ENCODE measurements at places on chromosomes 16 and 17.

- DNase-seq, result no peak
These were observed 34.4 kb downstream of the SLC7A5 start for GRCh38 chr16:87834668-87835473.

DNA sequence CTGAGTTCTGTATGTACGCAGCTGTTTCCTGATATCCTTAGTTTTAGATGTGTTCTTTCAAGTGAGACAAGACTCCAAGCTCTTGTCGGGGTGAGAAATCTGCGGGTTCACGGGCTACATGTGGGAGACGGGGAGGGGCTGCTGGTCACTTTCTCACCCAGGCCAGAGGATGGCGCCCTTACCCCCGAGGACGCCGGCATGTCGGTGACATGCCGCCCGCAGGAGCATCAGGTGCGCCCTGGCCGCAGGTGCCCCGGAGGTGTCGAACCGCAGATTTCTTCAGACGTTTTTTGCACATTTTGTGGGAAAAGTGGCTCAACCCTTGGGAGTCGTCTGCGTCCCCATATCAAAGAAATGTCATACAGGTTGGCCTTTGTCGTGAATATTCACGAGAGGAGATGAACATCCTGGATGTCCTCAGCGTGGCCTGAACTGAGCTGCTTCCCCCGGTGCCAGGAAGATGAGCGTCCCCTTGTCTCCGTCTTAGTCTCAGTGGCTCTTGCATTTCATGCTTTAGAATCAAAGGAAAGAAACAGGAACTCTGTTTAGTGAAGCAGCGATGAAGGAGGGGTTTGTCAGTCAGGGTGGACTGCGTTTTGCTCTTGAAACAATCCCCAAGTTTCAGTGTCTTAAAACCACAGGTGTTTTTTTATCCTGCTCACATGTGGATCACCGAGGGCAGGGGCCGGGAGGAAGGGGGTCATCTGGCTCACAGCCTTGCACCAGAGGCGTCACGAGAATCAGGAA is 75.4 kb upstream of the ZNF750 start:
- DNase-seq, result no peak

- DNase-seq, result no peak
These were observed 28.3 kb downstream of the C16orf95 start for GRCh38 chr16:87288753-87289362.

- DNase-seq, result no peak
These were observed 54.1 kb downstream of the RMI2 start for GRCh38 chr16:11399261-11399831.

- DNase-seq, result no peak
These were observed 3.3 kb downstream of the CLDN7 start for GRCh38 chr17:7258731-7259554.

DNA sequence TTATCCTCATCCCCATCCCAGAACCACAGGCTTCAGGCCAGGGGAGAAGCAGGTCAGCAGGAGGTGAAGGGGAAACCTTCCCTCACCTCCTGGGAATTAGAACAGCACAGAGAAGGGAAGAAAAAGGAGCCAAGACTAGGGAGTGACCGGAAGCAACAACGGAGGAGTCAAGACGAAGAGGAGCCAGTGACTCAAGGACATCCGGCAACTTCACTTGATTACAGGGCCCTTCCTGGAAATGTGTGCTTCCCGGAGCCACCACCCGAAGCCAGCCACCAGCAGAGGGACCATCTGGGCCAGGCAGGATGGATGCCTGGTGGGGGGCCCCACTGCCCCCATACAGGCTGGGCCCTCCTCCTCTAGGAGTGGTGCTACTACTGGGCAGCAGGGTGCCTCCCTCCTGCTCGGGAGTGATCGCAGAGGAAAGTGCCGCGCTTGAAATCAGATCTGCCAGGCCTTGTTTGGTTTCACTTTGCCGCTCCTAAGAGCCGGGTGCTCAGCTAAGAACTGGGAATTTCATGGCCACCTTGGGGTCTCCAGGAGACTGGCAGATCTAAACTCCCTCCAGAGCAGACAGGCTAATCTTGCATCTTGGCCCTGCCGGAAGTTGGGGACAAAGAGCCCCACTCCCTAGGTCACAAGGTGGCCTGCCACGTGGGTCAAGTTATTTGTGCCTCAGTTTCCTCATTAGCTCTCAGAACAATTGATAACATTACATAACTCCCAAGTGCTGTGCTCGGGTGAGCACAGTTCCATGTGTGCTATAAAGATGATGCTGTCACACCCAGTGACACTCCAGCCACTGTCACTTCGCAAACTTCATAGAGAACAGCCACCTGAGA is 6.6 kb downstream of the CDC42EP4 start:
- peak; percentile 35 for DNase-seq

- no peak for DNase-seq
These were observed 52.4 kb upstream of the HSBP1 start for GRCh38 chr16:83755391-83755790.

DNA sequence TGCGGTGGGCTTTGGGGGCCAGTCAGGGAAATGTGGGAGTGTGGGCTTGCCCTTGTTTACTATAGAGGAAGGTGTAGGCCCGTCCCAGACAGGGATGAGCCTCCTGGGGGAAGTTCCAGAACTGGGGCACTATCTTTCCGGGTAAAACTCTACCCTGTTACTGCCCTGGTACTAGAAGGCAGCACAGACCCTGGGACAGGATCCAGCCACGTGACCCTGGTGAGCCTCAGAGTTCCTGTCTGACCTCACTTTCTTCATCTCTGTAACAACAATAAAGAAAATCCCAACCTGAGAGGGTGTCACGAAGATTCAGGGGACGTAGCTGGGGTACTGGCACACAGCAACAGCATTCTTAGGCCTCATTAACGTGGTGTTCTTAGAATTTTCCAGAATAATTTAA is 239.6 kb upstream of the FOXF1 start:
- DNase-seq, result no peak

DNA sequence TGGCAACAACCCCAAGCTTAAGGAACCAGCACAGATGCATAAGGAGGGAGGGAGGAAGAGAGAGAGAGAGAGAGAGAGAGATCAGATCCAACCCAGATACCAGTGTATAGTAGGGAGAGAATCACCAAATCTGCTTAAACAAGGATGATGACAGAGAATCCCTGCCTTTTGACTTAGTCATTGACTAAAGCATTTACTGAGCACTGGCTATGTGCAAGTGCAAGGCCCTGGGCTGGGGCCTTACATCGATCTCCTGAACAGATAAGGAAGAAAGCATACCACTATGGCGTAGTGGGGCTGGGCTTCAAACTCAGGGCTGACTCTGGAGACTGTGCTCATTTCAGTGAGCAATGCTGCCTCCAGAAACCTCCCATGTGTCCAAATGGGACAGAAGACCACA is 15.8 kb downstream of the TSNAXIP1 start:
- no peak for DNase-seq

GRCh38 chr16:62597875-62598274 is 561.6 kb upstream of the CDH8 start:
- no peak for DNase-seq

DNA sequence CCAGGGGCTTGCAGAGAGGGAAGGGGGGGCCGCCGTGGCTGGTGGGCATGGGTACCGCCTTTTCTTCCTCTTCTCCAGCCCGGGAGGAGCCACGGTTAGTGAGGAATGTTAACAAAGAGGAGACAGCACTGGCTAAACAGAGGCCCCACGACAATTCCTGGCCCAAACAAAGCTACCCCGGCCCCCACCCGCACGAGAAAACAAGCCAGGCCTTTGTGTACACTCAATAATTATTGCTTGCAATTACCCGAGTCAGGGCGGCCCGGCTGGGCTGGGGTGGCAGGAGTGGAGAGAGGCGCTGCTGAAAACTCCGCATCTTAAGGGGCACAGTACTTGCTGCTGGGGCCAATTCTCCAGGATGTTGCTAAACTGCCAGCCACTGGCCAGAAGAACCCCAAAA is 56.4 kb downstream of the IRX5 start:
- no peak for DNase-seq

DNA sequence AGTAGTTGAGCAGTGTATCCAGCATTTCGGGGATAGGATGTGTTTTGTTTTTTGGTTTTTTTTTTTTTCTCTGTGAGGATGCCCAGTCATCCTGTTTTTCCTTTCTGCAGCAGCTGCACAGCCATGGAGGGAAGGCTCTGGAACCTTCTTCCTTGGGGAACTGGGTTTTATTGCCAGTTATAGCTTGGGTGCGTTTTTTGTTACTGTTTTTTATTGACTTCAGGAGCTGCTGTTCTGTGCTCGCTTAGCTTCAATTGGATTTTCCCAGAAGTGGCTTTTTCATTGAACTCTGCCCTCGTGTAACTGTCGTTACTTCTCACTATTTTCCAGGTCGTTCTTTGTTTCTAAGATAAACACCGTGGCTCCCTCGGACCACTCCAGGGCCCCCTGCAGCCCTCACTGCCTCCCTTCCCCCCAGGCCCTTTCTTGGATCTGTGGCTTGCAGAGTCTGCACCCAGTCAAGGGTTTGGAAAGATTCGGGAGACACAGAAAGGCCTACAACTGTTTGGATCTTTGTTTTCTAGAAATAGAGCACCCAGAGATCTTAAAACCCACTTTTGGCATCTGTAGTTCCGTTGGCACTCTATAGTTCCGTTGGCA is 119.7 kb upstream of the CACNG5 start:
- no peak for DNase-seq

DNA sequence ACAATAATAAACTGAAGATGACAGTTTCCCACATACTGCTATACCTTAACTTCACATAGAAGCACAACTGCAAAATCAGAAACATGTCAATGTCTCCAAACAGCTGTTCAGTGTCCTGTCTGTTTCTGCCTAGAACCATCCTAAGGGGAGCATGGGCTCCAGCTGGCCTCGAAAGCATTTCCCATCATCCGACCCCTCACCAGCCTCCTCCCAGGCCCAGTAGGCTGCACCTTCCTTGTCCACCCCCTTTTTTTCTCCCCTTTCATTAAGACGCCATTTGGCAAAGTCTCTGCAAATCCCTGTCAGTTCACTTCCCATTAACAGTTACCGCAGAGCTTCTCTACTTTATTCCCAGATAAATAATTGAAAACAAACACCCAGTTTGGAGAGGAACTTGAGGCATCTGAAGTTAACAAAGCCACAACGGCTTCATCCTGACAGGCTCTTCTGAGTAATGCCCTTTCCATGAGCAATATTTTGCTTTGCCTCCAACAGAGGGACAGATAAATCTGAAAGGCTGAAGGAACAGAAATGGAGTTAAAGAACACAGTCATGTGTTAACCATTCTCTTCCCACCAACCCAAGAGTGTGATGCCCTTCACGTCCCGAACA is 65.3 kb downstream of the SLC39A11 start:
- no peak for DNase-seq

GRCh38 chr16:82405736-82406135 is 221.0 kb upstream of the CDH13 start:
- no peak for DNase-seq

- DNase-seq, result no peak
These were observed 17.0 kb downstream of the DUSP14 start for GRCh38 chr17:37506678-37507077.

DNA sequence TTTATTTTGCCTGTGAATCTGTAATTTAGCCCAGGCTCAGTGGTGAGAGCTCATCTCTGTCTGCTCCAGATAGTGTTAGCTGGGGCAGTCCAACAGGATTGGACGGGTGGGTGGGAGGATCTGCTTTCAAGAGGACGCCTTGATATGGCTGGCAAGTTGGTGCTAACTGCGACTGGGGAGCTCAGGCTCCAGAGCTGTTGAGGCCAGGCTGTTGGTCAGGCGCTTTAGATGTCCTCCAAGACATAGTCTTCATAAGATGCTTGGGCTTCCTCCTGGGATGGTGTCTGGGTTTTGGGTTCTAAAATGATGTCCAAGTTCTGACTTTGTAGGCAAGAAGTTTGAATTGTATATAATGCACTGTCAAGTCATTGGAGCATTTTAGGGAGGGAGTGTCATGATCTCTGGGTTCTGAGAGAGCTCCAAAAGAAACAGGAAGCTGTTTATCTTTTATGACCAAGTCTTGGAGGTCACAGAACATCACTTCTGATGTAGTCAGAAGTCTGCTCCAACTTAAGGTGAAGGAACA is 12.8 kb upstream of the PCTP start:
- no peak for DNase-seq

GRCh38 chr16:23245268-23245667 is 56.8 kb upstream of the SCNN1B start:
- no peak for DNase-seq

GRCh38 chr17:68801335-68802247 is 153.6 kb downstream of the ABCA8 start:
- no peak for DNase-seq

DNA sequence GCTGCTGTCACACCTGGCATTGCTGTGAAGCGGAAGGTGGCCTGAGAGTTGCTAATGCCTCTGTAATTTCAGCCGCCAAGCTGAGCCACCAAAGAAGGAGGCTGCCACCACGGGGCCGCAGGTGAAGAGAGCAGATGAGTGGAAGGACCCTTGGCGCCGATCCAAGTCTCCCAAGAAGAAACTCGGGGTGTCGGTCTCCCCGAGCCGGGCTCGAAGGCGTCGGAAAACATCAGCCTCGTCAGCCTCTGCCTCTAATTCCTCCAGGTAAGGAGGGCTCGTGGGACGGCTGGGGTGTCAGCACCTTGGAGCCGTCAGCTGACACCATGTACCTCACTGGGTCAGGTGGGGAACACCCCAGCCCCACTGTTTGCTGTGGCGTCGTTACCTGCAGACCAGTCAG is 16.2 kb upstream of the IL17C start:
- DNase-seq, result no peak

DNA sequence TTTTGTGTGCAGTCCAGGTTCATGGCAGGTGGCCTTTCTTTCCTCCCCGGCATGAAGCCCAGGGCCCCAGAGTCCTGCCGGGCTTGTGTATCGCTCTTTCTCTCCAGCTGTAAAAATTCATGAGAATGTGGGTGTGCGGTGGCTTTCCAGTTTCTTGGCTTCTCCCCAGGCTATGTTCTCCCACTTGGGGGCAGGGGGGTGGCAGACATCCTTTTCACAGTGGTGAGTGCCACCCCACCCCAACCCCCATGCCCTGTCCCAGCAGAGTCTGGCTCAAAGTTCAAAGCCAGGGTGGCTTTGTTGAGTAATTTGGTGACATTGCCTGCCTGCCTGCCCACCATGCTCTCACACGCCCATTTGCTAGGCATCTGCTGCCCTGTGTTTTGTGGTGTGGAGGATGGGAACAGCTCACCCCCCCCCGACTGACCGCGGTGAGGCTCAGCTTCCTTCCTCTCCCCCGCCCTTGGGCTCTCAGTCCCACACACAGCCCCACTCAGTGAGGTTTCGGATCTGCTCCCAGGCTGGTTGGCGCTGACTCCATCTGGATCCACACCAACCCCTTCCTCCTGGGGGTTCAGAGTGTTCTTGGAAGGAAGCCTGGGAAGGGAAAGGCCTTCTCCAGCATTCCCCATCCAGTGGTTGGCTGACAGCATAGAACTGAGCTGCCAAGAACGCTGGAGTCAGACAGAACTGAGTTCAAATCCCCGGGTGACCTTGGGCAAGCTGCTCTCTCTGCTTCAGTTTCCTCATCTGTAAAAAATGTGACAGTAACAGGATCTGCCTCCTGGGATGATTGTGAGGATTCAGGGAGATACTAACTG is 36.0 kb downstream of the CHD9 start:
- peak; percentile 25 for DNase-seq

DNA sequence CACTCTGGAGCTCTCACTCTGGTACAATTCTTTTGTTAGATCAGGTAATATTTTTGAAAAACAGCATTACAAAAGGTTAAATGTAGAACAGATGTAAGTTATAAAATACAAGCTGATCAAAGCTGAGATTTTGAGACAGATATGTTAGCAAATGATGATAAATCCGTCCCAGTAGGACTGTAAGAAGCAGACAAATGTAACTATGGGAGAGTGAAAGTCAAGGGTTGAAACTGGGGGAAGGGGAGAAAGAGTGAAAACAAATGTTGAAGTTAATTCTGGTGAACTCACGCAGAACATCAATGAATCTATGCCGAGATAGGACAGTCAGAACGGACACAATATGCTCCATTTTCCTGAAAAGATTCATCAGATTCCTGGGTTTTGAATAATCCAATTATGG is 298.9 kb upstream of the IRX5 start:
- no peak for DNase-seq
